ENCODE measurements at places on chromosomes 11 and 22. TPM values are rescaled to one million over a fixed set of nuclear protein-coding genes. Genes with fewer than 3 reads are reported as not detected.

CNTF gene
- 0.41 TPM for polyA plus RNA-seq

GRAP2 gene
- 1.7 TPM for polyA plus RNA-seq

CFL1 gene
- 728 TPM for polyA plus RNA-seq

TBCEL gene
- polyA plus RNA-seq = 12.1 TPM

POU2AF3 gene
- polyA plus RNA-seq = 7.7 TPM

CCDC34 gene
- polyA plus RNA-seq = 3.2 TPM

NEU3 gene
- polyA plus RNA-seq = 5.2 TPM

MTFP1 gene
- 7.7 TPM for polyA plus RNA-seq

DCDC1 gene
- polyA plus RNA-seq = 0.09 TPM

TMEM45B gene
- 4.5 TPM for polyA plus RNA-seq

RCOR2 gene
- polyA plus RNA-seq = 2.0 TPM

MS4A1 gene
- polyA plus RNA-seq = 0.27 TPM

CASP5 gene
- 0.32 TPM for polyA plus RNA-seq

RNH1 gene
- polyA plus RNA-seq = 271 TPM

OR8G5 gene
- polyA plus RNA-seq = not detected

CNGA4 gene
- polyA plus RNA-seq = 0.28 TPM

MYRF gene
- 0.79 TPM for polyA plus RNA-seq

GAS2L1 gene
- 33.7 TPM for polyA plus RNA-seq

UNC93B1 gene
- polyA plus RNA-seq = 34.9 TPM

MOGAT2 gene
- 1.2 TPM for polyA plus RNA-seq

FERMT3 gene
- polyA plus RNA-seq = 16.8 TPM

SPDYC gene
- not detected for polyA plus RNA-seq

PRR33 gene
- 0.28 TPM for polyA plus RNA-seq

DGAT2 gene
- 19.4 TPM for polyA plus RNA-seq

OR2AG2 gene
- 0.03 TPM for polyA plus RNA-seq

RFPL2 gene
- not detected for polyA plus RNA-seq

GNG3 gene
- polyA plus RNA-seq = 0.96 TPM

OR51I1 gene
- not detected for polyA plus RNA-seq

FOSL1 gene
- polyA plus RNA-seq = 7.5 TPM

IGSF9B gene
- polyA plus RNA-seq = 14.0 TPM

MPEG1 gene
- 12.8 TPM for polyA plus RNA-seq

TTC12 gene
- 12.0 TPM for polyA plus RNA-seq

PGA4 gene
- 1.1 TPM for polyA plus RNA-seq

CDC42BPG gene
- polyA plus RNA-seq = 3.2 TPM

ELMOD1 gene
- polyA plus RNA-seq = 0.14 TPM

BAIAP2L2 gene
- 0.42 TPM for polyA plus RNA-seq

HPX gene
- polyA plus RNA-seq = 3.3 TPM

GLYATL1 gene
- 0.41 TPM for polyA plus RNA-seq

SLC22A8 gene
- polyA plus RNA-seq = not detected

OR52B2 gene
- not detected for polyA plus RNA-seq

TRPC6 gene
- polyA plus RNA-seq = 2.1 TPM

C11orf42 gene
- polyA plus RNA-seq = not detected

TBX10 gene
- polyA plus RNA-seq = not detected
